ENCODE measurements at places on chromosomes 13 and 19. TPM values are rescaled to one million over a fixed set of nuclear protein-coding genes. Genes with fewer than 3 reads are reported as not detected.

Gene MEDAG
- total RNA-seq = 5.1 TPM

Gene RNF113B
- total RNA-seq = not detected

Gene ATF5
- 10.0 TPM for total RNA-seq

Gene MAB21L1
- not detected for total RNA-seq

Gene ZNF433
- total RNA-seq = 6.3 TPM

Gene LRRC63
- 1.2 TPM for total RNA-seq

GRCh38 chr19:12983542-12984142 lies 11.6 kb upstream of the NFIX start:
- no peak overlapping the region for H3K4me3 ChIP-seq
- H3K4me1 ChIP-seq = peaks cover 21% of the 10 kb centered on the region
- DNase-seq = peak; percentile 98

- H3K36me3 ChIP-seq = peaks cover 8% of the 10 kb centered on the region
- peak; percentile 56 for DNase-seq
- no peak overlapping the region for H3K27ac ChIP-seq
- no peak overlapping the region for H3K4me3 ChIP-seq
- peaks cover 39% of the 10 kb centered on the region for H3K4me1 ChIP-seq
These were observed 5.2 kb downstream of the NDUFB7 start for GRCh38 chr19:14566712-14567077.

DNA sequence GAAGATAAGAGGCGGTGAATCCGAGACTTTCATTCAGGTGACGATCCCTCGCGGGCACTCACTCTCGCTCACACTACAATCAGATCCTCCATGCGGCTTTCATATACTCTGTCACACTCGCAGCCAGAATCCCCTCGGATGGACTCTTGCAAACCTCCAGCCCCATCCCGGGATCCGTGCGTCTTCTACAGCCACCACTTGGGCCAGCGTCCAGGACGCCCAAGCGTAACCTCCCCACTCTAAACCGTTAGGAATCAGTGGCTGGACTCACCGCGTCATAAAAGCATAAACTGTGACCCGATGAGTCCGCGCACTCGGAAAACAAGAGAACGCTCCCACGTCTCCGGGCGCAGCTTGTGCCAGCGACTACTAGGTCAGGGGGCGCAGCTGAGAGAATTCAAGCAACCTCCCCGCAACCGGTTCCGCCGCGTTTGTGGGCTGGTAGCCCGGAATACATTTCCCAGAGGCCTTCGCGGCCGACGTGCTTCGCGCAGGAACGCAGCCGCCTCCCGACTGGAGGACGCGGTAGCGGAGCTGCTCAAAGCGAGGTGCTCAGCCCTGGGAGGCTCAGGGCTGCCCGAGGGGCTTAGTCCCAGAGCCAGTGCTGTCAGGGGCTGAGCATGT lies 27.6 kb downstream of the ZNF607 start:
- peak; percentile 74 for DNase-seq
- H3K27me3 ChIP-seq = no peaks in the 10 kb centered on the region
- peaks cover 13% of the 10 kb centered on the region for H3K4me1 ChIP-seq
- H3K4me3 ChIP-seq = peak overlapping the region; percentile 54

- peak; percentile 71 for DNase-seq
- H3K27ac ChIP-seq = no peak overlapping the region
- no peak overlapping the region for H3K4me3 ChIP-seq
These were observed 1.9 kb downstream of the GNG14 start for GRCh38 chr19:12689581-12690216.

- H3K36me3 ChIP-seq = no peaks in the 10 kb centered on the region
- no peaks in the 10 kb centered on the region for H3K4me1 ChIP-seq
- H3K27me3 ChIP-seq = no peaks in the 10 kb centered on the region
- no peak for DNase-seq
These were observed 47.6 kb upstream of the IRS2 start for GRCh38 chr13:109833940-109834339.

- H3K27ac ChIP-seq = peak overlapping the region; percentile 99
- H3K4me3 ChIP-seq = peak overlapping the region; percentile 99
- H3K36me3 ChIP-seq = no peaks in the 10 kb centered on the region
- H3K27me3 ChIP-seq = no peaks in the 10 kb centered on the region
- no peak for DNase-seq
These were observed 2.3 kb downstream of the IER2 start for GRCh38 chr19:13152356-13152973.

DNA sequence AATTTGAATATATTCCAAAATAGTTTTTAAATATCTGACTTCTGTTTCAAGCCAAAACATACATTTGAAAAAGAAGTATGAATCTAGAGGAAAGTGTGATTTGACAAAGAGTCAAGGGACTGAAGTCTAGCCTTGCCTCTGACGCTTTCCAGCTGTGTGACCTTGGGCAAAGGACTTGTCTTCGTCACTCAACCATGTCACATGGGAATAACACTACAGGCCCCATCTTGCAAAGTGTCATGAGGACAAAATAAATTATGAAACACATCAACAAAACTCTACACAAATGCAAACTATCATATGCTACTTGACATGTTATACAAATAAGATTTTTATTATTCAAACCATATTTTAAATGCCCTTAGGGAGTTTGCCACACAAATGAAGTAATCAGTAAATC lies 73.0 kb downstream of the CYSLTR2 start:
- no peaks in the 10 kb centered on the region for H3K4me1 ChIP-seq
- H3K36me3 ChIP-seq = no peaks in the 10 kb centered on the region
- no peak overlapping the region for H3K27ac ChIP-seq
- no peaks in the 10 kb centered on the region for H3K27me3 ChIP-seq
- no peak for DNase-seq
- no peak overlapping the region for H3K4me3 ChIP-seq

DNA sequence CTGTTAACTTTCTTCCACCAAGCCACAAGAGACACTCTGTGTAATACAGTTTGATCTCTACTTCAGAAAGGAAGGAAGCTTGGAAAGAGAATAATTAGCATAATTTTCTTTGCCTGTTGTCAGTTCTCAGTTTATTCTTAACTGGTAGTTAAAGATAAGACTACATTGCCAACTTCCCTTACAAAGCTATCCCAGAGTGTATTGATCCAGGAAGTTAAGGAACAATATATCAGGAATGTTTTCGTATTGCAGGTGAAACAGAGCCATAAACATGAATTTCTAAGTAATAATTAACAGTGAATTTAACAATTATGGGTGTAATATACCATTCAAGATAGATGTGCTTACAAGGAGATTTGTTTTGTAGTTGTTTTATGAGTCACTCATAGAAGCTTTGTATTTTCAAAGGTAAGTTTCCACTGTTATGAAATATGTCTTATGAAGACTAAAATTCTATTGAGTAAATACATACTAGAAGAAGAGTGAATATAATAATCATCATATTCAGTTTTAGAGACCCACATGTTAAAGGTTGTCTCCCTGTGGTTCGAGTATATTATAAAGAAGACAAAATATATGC lies 88.4 kb upstream of the KLF5 start:
- no peak overlapping the region for H3K27ac ChIP-seq
- no peaks in the 10 kb centered on the region for H3K27me3 ChIP-seq

GRCh38 chr19:10915130-10916091 lies 13.0 kb downstream of the YIPF2 start:
- H3K36me3 ChIP-seq = peaks cover 75% of the 10 kb centered on the region
- H3K27me3 ChIP-seq = no peaks in the 10 kb centered on the region
- H3K4me3 ChIP-seq = no peak overlapping the region
- peaks cover 7% of the 10 kb centered on the region for H3K4me1 ChIP-seq

- H3K27ac ChIP-seq = no peak overlapping the region
- no peaks in the 10 kb centered on the region for H3K36me3 ChIP-seq
- no peak for DNase-seq
- no peaks in the 10 kb centered on the region for H3K4me1 ChIP-seq
- no peaks in the 10 kb centered on the region for H3K27me3 ChIP-seq
- no peak overlapping the region for H3K4me3 ChIP-seq
These were observed 167.7 kb downstream of the ZNF486 start for GRCh38 chr19:20334760-20335159.

DNA sequence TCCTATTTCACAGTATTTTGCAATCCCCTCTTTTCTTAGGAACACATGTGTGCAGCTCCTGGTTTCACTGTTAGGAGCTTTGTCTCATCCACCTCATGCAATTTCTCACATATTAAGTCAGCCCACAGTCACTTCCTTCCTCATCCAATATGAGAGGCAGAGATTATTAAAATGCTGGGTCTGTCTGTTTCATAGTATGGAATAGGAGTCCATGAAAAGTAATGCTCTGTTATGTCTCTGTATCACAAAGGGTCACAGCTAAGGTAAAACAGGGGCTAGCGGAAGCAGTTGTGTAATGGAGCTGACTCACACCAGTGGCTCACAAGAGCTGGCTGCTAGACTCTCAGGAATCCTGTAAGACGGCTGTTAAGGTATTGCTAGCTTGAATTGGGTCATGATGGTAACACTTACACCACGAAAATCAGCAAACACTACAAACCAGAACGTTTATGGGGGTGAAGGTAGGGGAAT lies 216.5 kb downstream of the EFNB2 start:
- no peak overlapping the region for H3K4me3 ChIP-seq
- H3K27ac ChIP-seq = no peak overlapping the region
- DNase-seq = no peak
- no peaks in the 10 kb centered on the region for H3K4me1 ChIP-seq
- no peaks in the 10 kb centered on the region for H3K36me3 ChIP-seq
- H3K27me3 ChIP-seq = no peaks in the 10 kb centered on the region

DNA sequence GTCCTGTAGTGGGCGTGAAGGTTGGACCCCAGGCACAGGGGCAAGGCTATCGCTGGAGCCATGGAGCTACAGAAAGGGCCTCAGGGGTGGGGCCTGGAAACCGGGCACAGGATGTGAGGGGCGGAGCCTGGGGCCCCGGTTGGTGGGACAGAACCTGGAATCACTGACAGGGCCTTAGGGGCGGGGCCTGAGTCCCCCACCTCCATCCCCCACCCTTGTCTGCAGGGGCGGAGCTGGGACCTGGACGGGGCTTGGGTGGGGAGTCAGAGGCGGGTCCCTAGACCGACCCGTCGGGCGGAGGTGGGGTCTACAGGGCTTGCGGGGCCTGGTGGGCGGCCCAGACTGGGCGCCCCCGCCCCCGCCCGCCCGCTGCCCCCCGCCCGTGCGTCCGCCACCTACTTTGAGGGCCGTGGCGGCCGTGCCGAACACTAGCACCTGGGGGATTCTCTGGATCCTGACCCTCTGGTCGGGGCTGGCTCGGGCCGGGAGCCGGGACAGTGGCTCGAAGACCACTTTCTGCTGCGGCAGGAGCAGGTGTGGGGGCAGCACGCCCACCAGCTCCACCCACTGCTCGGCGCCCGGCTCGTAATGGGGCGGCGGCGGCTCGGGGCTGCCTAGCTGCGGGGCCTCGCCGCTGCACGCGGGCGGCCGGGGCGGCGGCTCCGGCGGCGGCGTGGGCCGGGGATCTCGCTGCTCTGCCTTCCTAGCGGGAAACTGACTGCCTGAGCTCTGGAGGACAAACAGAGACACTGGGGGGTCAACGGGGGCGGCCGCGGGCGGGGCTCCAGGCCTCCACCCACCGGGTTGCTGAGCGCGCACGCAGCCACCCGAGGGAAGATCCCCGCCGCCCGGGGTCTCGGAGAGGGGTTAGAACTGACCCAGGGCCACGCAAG lies 26.3 kb downstream of the DCAF15 start:
- H3K4me3 ChIP-seq = peak overlapping the region; percentile 53
- H3K36me3 ChIP-seq = peaks cover 6% of the 10 kb centered on the region
- H3K4me1 ChIP-seq = peaks cover 18% of the 10 kb centered on the region
- no peaks in the 10 kb centered on the region for H3K27me3 ChIP-seq

DNA sequence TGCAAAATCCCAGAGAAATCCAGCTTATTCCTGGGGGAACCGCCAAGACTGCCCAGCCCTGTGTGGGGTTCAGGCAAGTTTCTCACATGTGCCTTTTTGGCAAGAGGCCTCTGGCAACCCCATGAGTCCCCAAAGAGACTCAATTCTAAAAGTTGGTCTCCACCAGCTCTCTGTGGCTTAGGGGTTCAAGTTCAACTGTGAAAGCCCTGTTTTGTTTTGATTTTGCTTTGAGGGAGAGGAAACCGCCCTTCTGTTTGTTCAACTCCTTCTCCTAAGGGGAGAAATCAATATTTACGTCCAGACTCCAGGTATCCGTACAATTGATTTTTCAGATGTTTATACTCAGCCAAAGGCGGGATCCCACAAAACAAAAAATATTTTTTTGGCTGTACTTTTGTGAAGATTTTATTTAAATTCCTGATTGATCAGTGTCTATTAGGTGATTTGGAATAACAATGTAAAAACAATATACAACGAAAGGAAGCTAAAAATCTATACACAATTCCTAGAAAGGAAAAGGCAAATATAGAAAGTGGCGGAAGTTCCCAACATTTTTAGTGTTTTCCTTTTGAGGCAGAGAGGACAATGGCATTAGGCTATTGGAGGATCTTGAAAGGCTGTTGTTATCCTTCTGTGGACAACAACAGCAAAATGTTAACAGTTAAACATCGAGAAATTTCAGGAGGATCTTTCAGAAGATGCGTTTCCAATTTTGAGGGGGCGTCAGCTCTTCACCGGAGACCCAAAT lies 583 bp upstream of the LDLR start:
- H3K36me3 ChIP-seq = peaks cover 3% of the 10 kb centered on the region
- H3K27ac ChIP-seq = peak overlapping the region; percentile 92
- H3K27me3 ChIP-seq = no peaks in the 10 kb centered on the region
- H3K4me3 ChIP-seq = peak overlapping the region; percentile 74
- H3K4me1 ChIP-seq = peaks cover 50% of the 10 kb centered on the region

- no peaks in the 10 kb centered on the region for H3K36me3 ChIP-seq
- DNase-seq = no peak
- no peaks in the 10 kb centered on the region for H3K4me1 ChIP-seq
- no peak overlapping the region for H3K4me3 ChIP-seq
- H3K27me3 ChIP-seq = no peaks in the 10 kb centered on the region
These were observed 337.0 kb upstream of the SLC10A2 start for GRCh38 chr13:103403148-103403740.

- peaks cover 5% of the 10 kb centered on the region for H3K36me3 ChIP-seq
- H3K27ac ChIP-seq = no peak overlapping the region
- DNase-seq = no peak
- H3K4me3 ChIP-seq = no peak overlapping the region
- peaks cover 4% of the 10 kb centered on the region for H3K4me1 ChIP-seq
- H3K27me3 ChIP-seq = no peaks in the 10 kb centered on the region
These were observed 12.9 kb downstream of the CHAF1A start for GRCh38 chr19:4415352-4415751.
